ENCODE measurements at places on chromosomes 16 and 17.

DNA sequence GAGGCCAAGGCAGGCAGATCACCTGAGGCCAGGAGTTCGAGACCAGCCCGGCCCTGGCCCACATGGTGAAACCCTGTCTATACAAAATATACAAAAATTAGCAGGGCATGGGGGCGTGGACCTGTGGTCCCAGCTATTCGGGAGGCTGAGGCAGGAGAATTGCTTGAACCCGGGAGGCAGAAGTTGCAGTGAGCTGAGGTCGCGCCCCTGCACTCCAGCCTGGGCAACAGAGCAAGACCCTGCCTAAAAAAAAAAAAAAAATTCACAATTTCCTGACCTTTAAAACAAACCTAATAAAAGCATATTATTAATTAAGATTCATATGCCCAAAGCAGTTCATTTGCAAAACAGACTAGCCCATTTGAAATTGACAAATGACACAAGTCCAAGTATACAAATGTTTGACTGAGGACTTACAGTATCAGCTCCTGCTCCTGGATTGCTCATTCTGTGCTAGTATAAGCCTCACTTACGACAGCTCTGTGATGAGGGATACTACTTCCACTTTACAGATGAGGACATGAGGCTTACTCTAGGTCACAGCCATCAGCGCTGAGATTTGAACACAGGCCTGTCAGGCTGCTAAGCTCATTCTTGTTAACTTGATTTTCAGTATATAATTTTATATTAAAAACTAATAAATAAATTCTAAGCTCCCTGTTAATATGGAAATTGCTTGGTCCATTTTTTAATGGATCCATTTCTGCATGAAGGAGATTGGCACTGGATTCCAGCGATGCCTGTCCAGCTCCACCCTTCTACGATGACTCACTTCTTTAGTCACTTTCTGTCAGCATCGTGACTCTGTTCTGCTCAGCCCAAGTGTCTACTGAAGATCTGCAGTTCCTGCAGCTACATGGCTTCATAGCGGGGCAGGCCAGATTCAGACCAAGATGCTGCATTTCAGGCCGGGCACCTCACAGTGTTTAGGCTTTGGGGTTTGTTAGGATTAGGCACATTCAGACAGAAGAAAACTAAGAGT lies 88.2 kb downstream of the WDR59 start:
- DNase-seq, result no peak

DNA sequence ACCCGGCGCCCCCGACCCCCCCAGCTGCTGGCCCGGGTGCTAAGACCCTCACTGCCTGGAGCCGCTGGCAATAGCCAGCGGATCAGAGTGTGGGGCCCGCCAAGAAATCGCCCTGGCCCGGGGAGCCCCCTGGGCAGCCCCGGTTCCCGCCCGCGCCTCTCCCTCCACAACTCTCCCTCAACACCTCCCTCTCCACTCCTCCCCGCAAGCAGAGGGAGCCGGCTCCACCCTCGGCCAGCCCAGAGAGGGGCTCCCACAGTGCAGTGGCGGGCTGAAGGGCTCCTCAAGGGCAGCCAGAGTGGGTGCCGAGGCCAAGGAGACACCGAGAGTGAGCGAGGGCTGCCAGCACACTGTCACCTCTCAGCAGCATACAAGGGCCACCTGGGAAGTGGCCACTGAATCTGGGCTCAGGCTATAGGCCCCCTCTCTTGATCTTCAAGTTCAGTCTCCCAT lies 385.5 kb downstream of the SEC14L1 start:
- no peak for DNase-seq

DNA sequence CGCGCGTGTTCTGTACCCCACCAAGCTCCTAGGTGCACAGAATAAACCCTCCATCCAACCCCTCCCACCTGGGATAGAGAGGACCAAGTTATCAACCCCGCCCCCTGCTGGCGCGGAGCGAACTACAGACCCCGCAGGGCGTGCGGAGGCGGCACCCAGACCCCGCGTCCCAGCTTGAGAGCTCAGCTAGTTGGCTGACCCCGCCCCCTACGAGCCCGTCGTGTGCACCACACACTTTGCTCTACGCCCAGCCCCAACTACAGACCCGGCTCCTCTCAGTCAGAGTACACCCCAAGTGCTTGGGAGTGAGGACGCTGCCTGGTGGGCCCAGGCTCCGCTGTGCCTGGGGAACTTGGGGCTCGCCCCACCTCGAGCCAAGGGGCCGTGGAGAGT lies 1.5 kb downstream of the GRIN2A start:
- peak; percentile 1 for DNase-seq

DNA sequence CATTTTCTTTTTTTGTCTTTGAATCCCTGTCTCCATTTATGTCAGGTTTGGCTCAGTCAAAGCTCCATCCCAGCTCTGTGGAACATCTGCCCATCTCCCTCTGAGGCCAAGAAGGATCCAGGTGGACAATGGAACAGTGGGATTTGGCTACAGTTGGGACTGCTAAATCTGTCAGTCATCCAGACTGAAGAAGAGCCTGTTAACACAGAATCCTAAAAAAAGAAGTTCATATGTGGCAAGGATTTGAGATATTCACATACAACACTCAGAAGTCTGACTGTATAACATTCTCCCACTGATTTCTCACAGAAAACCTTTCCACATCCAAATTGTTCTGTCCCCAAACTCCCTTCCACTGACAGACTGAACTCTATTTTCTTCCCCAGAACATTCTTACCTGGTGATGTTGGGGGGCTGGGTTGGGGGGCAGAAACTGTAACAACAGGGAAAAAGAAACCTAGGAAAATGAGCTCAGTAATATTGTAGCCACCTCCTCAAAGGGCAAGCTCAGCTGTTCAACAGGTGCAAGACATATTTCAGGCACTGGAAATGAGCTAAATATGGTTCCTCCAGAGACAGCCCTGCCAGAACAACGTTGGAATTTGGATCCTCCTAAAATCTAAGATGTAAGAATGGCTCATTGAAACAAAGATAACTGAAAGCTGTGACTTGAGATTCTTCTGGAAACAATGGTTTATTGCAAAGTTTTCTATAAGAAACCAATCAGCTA lies 301.5 kb upstream of the CDH5 start:
- no peak for DNase-seq

GRCh38 chr17:45828171-45828570 lies 16.5 kb upstream of the SPPL2C start:
- no peak for DNase-seq

DNA sequence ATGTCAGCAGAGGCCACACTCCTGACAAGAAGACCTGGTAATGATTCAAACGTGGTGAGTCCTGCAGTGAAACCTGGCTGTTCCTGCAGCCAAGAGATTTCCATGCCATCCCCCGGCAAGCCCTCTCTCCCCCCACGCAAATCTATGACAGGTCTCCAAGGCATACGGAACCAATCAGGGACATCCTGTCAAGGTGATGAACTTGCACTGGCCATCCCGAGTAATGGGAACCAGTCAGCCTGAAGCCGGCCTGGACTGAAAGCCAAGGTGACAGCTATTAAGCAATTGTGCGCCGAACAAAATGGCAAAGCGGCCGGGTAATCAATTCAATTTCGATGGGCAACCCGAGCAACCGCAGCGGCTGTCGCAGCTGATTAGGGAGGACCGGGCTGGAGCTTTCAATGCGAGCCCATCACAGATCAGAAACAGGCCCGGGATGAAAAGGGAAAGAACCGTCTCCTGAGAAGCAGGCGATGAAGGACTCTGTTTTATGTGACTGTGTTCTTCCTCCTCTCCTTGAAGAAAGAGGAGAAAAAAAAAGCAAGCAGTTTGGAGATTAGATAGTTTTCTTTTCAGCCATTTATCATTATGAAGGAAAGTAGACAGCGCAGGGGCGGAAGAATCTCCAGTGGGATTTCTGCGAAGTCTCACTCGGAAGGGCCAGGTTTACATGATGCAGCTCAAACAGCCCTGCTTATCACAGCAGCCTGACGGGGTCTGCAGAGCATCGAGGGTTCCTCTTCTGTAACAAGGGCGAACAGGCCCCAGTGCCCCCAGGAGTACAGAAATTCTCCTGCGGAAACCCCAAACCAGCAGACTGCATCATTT lies 35.2 kb downstream of the TBX4 start:
- no peak for DNase-seq

- no peak for DNase-seq
Measured at GRCh38 chr17:18019838-18020154, 19.2 kb downstream of the ATPAF2 start.

- DNase-seq, result no peak
Measured at GRCh38 chr16:4263504-4264436, 9.1 kb downstream of the TFAP4 start.

- DNase-seq, result no peak
Measured at GRCh38 chr16:82535262-82535661, 91.5 kb upstream of the CDH13 start.

DNA sequence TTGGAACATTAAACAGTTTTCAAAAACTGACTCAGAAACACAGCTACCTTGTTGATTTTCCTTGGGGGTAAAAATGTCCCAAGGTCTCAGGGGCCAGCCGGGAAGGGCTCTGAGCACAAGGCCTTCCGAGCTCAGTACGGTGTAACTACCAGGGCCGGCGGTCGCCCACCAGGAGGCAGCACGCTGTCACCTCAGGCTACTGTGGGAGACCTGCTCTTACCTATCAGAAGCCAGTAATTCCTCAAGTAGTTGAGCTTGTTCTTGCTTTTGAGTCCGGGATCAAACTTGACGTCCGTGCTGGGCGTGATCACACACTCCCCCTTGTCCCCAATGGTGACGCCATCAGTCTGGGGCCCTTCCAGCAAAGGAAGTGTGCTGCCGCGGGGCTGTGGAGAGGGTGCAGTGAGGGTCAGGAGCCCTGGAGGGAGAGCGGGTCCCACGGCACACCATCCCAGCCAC lies 43.4 kb upstream of the ICAM2 start:
- peak; percentile 60 for DNase-seq

DNA sequence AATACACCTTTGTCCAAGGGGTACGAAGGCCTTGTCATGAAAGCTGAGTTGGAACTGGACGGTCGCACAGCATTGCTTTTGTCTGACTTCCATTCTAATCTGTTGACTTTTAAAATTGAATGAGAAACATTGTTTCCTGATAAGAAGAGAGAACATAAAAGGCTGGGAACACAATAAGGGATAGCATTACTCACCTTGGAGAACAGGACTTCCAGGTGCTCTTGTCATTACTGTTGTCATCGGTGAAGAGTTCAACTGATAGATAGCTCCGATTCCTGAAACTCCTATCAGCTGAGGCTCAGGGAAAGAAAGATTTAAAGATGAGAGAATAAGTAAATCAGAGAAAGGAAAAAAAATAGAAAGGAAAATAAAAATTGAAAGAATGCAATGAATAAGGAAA lies 351.1 kb downstream of the KCNJ2 start:
- DNase-seq, result no peak

- DNase-seq, result no peak
Measured at GRCh38 chr17:64155129-64155528, 25.2 kb upstream of the ERN1 start.

- DNase-seq, result no peak
Measured at GRCh38 chr16:53753431-53753830, 49.5 kb downstream of the FTO start.

DNA sequence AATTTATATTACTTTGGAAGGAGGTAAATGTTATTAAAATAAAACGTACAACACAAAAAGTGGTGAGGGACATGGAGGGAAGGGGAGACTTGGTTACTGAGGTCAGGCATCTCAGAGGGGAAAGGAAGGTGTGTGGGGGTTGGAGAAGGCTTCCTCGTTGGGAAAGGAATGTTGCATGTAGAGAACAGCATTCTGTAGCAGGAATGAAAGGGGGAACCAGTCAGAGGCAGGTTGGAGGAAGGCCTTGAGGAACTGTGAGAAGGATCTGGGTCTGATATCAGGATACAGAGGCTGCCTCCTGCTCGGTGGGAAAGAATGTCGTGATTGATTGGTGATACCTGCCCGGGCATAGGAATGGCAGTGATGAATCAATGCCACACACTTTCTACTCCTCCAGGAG lies 103.3 kb upstream of the ZFHX3 start:
- no peak for DNase-seq

DNA sequence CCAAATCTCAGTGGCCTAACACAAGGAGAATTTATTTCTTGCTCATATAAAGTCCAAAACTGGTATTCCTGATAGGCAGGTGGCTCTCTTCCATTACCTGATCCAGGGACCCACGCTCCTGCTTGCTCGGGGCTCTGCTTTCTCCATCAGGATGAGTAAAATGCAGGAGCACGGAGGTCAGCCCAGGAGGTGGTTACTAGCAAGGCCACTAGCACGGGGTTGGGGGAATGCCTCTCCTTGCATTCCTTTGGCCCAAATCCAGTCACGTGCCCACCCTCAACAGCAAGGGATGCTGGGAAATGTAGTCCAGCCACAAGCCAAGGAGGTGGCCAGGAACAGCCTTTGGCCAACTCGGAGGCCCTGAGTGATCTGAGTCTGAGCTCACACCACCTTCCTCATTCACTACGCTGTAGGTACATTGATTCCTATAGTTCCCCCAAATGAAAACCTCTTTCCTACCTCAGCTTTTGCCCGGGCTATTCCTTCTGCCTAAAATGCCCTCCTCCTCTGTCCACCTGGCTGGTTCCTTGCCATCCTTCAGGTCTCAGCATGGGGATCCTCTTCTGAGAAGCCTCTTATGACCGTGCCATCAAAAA lies 38.3 kb upstream of the HAPSTR1 start:
- DNase-seq, result no peak

GRCh38 chr16:83762992-83763358 lies 44.8 kb upstream of the HSBP1 start:
- no peak for DNase-seq

GRCh38 chr16:13779676-13780075 lies 140.3 kb upstream of the ERCC4 start:
- DNase-seq, result no peak

GRCh38 chr16:67206838-67207248 lies 7.9 kb downstream of the ELMO3 start:
- DNase-seq, result no peak

- peak; percentile 68 for DNase-seq
Measured at GRCh38 chr17:77127735-77128361, 12.9 kb upstream of the SEC14L1 start.

DNA sequence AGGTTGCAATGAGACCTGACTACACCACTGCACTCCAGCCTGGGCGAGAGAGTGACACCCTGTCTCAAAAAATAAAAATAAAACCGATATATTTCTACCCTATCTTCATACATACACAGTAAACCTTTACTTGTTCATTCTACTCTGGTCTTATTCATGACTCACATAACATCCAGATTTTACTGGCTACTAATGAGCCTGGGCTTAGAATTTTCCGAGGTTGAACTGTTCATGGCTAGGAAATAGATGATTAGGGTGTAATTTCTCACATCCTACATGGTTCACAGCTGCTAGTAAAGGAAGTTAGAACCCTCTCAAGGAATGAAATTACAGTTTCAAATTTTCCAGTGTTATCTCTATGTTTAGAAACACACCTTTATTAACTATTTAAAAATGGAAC lies 14.7 kb downstream of the GSPT1 start:
- DNase-seq, result no peak

DNA sequence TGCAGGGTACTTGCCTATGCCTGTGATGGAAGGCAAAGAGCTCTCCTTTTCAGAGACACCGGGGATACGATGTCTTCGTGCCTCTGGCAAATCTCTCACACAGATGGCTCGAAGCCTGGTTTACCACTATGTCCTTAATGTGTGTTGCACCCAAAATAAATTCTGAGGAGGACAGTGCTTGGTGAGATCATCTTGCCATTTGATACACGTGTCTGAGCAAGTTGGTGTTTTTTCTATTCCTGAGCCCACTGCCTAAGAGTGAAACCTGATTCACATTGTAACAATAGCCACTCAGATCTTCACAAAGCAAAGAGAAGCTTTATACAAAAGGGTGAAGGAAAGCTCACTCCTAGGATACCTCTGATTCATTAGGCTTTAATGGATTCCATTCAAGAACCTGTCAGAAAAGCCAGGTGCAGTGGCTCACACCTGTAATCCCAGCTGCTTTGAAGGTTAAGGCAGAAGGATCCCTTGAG lies 33.1 kb upstream of the AKAP1 start:
- no peak for DNase-seq

Data from CD4-positive, alpha-beta T cell treated with Interleukin-12 subunit alpha and Interleukin-12 subunit beta, for 1 hour (primary cell).